SW480 (cell line): ENCODE measurements at places on chromosomes 16 and 17.
A peak's percentile ranks its signal among the peaks of the same experiment; 100 is the strongest.

DNA sequence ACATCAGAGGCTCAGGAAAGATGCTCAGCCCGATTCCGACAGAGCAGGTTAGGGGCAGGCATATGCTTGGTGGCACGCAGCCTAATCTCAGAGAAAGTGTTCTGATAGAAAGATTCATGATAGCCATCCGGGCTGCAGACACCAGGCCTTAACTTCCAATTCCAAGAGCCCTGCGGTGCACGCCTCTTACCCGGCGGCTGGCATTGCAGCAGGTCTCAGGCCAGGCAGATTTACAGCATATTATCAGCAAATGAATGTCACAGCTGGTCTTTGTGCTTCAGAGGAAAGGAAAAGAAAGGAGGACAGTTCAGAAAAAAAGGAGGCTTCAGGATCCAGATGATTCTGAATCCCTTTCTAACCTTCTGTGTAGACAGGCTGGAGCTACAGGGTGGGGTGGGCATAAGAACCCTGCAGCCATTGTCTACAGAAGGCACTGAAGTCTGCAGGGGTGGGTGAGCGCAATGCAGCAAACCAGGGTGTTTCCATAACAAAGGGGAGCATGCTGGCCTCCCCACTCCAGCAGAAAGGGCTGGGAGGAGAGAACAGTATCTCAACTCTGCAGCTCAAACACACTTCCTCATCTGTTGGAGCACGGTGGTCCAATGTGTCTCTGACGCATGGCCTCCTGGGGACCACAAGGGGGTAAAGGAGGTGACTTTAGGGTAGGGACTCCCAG lies 277.4 kb upstream of the XYLT1 start:
- DNase-seq: no peak

- peak; percentile 41 for DNase-seq
Observed at GRCh38 chr17:19766421-19767270, 18.5 kb upstream of the ALDH3A1 start.

GRCh38 chr16:52002026-52002425 lies 544.9 kb downstream of the TOX3 start:
- DNase-seq: no peak

DNA sequence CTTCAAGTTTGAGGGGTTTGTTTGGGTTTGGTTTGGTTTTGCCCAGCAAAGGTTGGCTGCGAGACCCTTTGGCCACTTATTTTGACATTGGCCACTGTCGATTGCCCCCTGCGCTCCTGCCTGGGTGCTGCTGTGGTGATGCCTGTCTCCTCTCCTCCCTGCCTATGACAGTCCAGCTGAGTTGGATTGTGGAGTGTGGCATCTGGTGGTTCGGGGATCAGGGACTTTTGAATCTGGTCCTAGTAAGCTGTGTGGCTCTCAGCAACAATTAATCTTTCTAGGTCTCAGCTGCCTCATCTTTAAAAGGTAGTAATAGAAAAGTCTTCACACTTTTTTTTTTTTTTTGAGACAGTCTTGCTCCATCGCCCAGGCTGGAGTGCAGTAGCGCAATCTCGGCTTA lies 27.1 kb downstream of the CDK5RAP3 start:
- no peak for DNase-seq

DNA sequence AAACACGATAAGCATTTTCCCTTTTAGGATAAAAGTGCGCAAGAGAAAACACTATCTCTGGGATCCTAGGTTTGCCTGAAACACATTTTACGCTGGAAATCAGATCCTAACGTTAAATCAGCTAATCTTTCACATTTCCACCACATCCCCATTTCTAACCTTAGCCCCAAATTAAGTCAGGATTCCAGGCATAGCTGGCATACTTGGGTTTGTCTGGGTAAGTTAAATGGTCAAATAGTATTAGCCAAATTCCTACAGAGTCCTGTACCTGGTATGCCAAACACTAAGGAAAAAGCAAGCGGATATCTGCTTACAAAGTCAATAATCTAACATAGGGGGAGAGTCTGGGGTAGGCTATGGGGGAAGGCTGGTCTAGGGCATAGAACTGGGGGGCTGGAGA lies 557.4 kb upstream of the ZFHX3 start:
- DNase-seq: no peak

DNA sequence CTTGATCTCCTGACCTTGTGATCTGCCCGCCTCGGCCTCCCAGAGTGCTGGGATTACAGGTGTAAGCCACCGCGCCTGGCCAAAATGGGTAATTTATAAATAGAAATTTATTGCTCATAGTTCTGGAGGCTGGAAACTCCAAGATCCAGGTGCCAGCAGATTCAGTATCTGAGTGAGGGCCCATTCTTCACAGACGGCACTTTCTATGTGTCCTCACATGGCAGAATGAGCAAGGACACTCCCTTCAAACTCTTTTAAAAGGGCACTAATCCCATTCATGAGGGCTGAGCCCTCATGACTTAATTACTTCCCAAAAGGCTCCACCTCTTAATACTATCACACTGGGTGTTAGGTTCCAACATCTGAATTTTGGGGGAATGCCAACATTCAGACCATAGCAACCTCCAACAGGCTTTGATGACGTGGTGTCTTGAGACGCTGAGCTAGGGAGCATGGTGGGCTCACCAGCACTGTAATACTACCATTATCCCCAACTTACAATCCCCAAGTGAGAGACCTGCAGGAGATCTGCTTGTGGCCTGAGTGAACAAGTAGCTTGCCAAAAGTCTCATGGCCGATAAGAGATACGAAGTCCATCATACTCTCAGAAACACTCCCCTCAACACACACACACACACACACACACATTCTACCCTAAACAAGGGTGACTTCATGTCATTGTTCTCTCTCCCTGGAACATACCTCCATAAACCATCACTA lies 8.5 kb downstream of the CMTM4 start:
- DNase-seq: no peak

DNA sequence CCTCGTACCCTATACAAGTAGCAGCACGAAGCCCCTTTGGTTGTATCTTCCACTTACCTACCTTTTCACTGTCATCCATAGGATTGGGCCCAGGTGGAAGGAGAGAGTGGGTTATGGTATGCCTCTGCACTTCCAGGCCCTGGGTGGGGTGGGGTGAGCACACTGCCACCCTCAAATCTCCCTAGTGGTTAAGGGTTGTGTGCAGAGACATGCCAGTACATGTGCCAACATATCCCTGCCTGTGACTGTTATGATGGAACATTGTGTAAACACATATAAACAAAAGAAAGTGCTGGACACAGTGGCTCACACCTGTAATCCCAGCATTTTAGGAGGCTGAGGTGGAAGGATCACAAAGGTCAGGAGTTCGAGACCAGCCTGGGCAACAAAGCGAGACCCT lies 11.1 kb downstream of the HROB start:
- no peak for DNase-seq

GRCh38 chr17:27526604-27527002 lies 70.4 kb downstream of the KSR1 start:
- DNase-seq: no peak

- peak; percentile 36 for DNase-seq
Observed at GRCh38 chr17:7523033-7523432, 25.8 kb upstream of the TNFSF12 start.

DNA sequence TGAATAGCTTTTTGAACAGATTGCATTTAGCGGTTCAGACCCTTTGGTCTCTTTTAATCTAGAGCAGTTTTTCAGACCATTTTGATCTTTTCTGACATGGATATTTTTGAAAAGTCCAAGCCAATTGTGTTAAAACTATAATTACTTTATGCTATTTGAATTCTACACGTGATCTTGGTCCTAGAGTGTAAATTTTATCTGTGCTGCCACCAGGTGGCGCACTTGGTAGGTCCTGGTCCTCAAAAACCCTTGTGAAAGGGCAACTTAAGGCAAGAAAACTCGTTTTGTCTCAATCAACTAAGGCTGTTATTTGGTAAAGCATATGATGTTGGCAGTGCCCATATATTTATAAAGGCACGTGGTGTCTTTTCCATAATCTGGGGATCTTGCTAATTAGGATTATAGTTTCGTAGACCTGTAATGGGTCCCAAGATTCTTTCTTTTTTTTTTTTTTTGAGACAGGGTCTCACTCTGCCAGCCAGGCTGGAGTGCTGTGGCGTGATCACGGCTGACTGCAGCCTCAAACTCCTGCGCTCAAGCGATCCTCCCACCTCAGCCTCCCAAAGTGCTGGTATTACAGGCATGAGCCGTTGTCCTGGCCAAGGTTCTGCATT lies 43.9 kb upstream of the TEX2 start:
- peak; percentile 38 for DNase-seq

GRCh38 chr16:74503412-74503811 lies 82.1 kb upstream of the CLEC18B start:
- DNase-seq: no peak

DNA sequence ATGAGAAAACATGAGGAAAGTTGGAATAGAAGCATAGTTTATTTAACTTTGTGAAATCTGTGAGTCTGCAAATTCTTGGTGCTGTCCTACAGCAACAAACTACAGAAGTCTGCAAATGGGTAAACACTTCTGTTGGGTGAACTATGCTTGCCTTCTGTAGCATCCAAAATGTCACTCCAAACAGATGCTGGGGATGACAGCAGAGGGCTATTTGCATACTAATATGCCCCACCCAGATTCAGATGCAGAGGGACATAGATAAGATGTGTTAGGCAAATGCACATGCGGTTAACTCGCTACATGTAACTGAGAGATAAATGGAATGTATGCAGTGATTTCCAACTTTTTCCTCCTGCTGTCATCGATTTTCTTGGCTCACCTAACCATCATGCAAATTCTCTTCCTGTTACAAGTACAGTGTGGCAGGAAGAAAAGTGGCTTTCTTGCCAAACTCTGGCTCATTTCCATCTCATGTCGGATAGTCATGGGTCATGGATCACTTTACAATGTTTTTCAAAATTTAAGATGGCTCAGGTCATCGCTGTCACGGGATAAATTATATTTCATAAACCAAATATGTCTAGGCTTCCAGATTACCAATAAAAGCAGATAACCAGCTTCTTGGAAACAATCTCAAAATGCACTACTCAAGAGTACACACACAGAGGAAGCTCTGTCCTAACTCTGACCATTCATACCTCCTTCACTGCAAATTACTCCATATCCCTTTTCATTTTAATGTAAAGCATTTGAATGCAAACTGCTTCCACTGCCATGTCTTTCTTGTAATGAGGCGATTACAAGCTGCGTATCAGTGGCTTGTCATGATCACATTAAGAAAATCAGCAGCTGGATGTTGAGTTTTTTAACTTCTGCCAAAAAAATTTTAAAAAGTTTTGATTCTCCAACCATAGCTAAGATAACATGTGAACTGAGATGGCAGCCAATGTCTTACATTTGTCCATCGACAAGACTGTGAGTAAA lies 47.7 kb downstream of the ADAMTS18 start:
- DNase-seq: no peak

- DNase-seq: no peak
Observed at GRCh38 chr17:80919331-80920311, 72.0 kb upstream of the CHMP6 start.

- no peak for DNase-seq
Observed at GRCh38 chr17:45790296-45790922, 6.3 kb downstream of the CRHR1 start.

- DNase-seq: no peak
Observed at GRCh38 chr16:54430491-54431030, 144.0 kb upstream of the IRX3 start.

- DNase-seq: peak; percentile 59
Observed at GRCh38 chr17:182050-182751, 751 bp upstream of the DOC2B start.

- DNase-seq: no peak
Observed at GRCh38 chr16:426906-427249, 1.4 kb downstream of the RAB11FIP3 start.

DNA sequence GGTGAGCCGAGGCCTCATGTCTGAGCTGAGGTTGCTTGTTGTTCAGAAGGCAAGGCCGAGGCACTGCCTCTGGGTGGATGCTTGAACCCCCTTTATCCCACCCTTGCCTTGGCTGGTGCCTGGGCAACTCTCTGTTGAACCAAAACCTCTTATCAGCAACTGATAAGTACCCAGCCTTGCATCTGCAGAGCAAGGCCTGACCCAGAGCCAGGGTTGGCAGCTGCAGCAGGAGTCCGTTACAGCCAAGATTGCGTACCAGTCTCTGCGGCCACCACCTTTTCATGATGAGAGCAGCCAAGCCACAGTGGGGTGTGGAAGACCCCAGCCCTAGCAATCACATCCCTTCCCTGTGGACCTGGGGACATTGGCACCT lies 118.3 kb downstream of the RAB11FIP4 start:
- no peak for DNase-seq

DNA sequence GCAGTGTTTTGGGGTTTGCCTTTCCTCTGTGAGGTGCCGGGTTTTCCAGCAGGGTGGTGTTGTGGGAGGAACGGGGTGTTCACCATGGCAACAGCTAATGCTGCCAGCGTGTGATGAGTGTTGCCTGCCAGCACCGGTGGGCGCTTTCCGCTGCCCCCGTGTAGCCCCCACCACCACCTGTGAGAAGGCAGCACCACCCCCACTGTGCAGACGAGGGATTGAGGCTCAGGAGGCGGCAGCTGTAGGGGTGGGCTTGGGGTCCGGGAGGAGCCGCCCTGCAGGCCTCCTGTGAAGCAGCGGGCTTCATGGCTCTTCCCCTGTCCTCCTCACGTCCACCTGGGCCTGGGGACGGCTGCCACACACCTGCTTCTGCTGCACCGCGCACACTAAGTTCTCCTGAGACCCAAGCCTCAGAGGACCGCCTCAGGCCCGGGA lies 5.2 kb downstream of the RAB40C start:
- DNase-seq: no peak

- DNase-seq: no peak
Observed at GRCh38 chr16:70804153-70804733, 3.3 kb upstream of the VAC14 start.

GRCh38 chr17:33779234-33779591 lies 475.9 kb upstream of the CCL2 start:
- peak; percentile 66 for DNase-seq

- DNase-seq: no peak
Observed at GRCh38 chr16:66267292-66268014, 99.0 kb upstream of the CDH5 start.

DNA sequence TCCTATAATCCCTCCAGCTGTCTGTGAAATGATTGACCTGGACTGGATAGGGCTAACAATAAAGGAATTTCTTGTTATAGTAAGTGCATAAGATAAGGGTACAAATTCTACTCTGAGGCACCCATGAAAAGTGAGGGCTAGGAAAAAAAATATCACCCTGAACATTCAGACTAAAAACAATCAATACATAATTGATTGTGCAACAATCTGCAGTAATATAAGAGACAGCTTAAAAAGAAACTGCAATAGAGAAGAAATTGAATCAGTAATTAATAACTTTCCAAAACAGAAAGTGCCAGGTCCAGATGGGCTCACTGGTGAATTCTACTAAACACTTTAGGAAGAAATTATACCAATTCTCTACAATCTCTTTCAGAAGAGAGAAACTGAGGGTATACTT lies 44.2 kb upstream of the CREBBP start:
- no peak for DNase-seq
